ENCODE measurements at places on chromosomes 5 and 9.

GRCh38 chr5:14270209-14270702 is 127.1 kb downstream of the TRIO start:
- DNase-seq = peak; percentile 58

DNA sequence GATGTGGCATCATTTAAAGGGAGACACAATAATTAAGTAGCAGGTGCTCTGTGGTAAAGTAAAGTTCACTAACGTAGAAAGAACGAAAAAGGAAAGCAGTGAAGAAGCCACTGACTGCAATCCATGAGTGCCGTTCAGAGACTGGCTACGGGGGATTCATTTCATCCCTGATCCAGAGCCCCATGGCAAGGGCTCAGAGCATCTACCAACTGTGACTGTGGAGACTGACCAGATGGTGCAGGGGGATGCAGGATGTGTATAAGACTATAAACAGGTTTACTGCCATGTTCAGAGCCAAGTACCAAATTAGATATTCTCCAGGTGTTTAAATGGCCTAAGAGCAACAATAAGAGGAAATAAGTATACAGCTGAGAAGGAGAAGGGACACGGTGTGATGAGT is 47.7 kb downstream of the MARCHF11 start:
- DNase-seq = no peak

DNA sequence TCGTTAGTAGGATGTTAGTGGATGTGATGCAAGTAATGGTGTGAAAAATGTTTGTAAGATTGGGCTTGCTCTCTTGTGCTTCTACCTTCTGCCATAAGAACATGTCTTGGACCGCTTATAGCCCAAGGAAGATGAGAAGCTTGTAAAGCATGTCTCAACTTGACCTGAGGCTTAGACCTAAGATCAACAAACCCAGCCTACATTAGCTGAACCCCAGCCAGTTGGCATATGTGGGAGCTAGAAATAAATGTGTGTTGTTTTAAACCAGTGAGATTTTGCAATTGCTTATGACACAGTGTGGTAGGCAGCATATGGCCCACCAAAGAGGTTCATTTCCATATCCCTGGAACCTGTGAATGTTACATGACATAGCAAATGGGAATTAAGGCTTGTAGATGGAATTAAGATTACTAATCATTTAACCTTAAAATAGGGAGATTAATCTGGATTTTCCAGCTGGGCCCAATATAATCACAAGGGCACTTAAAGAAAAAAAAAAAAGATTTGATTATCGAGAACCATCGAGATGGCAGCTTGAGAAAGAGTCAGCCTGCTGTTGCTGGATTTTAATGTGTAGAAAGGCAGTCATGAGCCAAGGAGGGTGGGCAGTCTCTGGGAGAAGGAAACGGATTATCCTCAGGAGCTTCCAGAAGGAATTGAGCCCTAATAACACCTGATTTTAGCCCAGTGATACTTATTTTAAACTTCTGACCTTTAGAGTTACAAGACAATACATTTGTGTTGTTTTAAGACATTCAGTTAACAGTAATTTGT is 27.3 kb upstream of the EDIL3 start:
- no peak for DNase-seq

DNA sequence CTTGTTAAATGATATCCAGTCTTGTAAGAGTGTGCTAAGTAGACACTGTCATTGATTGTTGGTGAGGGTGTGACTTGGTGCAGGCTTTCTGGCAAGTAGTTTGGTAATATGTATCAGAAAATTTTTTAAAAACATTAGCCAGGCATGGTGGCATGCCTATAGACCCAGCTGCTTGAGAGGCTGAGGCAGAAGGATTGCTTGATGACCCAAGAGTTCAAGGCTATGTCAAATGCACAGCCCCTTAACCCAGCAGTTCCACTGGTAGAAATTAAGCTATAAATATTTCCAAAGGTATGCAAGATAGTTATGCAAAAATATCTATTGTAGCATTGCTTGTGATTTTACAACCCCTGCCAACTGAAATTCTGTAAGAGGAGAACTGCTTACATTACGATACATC is 24.2 kb downstream of the ZBTB43 start:
- DNase-seq = no peak

DNA sequence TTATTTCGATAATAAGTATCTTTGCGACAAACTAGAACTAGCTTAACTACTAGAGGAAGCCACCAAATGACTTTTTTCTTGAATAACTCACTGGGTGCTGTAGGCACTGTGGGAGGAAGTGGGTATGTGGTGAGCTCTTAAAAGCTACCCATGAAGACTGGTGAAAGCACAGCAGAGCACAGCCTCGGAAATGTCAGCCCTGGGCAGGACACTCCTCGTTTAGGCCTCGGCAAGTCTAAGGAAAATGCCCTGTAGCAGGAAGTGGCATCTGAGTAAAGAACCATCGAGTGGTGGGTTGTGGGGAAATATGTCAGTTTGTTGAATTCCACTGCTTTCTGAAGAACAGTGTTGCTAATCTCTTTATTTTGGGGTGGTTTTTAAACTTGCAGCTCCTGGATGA is 44.0 kb upstream of the NCS1 start:
- DNase-seq = peak; percentile 56

DNA sequence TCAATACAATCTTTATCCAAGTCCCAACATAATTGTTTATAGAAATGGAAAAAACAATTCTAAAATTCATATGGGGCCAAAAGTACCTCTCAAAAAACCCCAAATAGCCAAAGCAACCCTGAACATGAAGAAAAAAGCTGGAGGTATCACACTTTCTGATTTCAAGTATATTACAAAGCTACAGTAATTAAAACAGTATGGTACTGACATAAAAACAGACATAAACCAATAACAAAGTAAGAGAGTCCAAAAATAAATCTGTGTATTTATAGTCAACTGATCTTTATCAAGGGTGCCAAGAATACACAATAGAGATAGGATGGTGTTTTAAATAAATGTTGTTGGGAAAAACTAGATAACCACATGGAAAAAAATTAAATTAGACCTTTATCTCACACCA is 13.6 kb upstream of the GOLPH3 start:
- DNase-seq = no peak

- DNase-seq = no peak
These were observed 635.7 kb downstream of the RAB3C start for GRCh38 chr5:59218424-59219045.

DNA sequence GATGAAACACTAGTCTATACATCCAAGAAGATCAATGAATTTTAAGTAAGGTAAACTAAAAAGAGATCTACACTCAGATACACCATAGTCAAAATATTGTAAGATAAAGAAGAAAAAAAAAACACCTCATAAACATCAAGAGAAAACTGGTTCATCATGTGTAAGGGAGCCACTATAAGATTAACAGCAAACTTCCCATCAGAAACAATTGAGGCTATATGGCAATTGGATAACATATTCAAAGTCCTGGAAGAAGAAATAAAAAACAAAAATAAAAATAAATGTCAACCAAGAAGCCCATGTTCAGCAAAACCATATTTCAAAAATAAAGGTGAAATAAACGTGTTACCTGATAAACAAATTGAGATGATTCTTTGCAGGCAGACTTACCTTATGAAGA is 3.6 kb downstream of the OR13C8 start:
- DNase-seq = no peak

- DNase-seq = no peak
These were observed 39.3 kb upstream of the TLX3 start for GRCh38 chr5:171269717-171270116.

GRCh38 chr9:130448771-130449603 is 4.2 kb downstream of the ASS1 start:
- no peak for DNase-seq

- DNase-seq = no peak
These were observed 5.1 kb downstream of the BHMT2 start for GRCh38 chr5:79074641-79075040.

DNA sequence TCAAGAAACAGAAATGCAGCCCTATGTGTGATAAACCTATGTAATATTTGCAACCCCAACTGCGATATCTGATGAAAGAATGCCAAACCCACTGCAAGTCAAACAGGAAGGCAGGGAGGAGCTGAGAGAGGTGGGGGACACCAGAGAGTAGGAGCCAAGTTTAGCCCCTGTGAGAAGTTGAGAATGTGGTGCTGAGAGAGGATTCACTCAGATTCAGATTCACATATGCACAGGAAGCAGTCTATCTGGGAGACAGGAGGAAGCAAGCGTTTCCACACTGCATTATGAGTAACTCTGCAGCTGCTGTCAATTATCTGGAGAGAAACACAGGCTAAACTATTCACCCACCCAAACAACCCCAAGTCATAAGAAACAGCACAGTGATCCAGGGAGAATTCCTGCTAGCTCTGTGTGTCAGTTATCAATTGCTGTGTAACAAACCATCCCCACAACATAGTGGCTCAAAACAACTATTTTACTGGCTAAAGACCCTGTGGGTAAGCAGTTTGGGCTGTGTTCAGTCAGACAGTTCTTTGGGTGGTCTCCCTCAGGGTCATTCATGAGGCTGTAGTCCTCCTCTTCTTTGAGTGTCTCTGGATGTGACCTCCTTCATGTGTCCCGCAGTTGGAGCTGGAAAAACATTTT is 161.9 kb upstream of the RAI14 start:
- no peak for DNase-seq

DNA sequence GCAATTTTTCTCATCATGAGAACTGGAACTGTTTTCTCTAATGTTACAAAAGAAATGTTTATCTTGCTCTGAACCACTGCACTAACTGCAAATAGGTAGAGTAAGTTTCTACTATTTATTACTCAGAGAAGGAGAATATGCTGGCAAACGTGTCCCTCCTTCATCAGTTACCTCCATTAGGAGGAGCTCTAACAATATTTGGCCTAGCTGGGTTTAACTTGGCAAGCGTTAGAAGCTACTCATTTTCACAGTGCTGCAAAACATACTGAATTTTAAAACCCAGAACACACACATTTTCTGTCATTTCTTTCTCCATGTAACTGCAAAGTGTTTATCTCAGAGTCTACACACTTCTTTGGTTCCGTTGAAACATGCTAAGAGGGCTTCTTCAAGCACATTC is 101.0 kb upstream of the GABRG2 start:
- no peak for DNase-seq

- no peak for DNase-seq
These were observed 80.2 kb downstream of the FAM174A start for GRCh38 chr5:100615362-100615761.

- no peak for DNase-seq
These were observed 153.4 kb upstream of the PTCH1 start for GRCh38 chr9:95670122-95670521.

GRCh38 chr9:124733964-124734740 is 37.0 kb downstream of the NR6A1 start:
- peak; percentile 96 for DNase-seq

GRCh38 chr5:132963171-132964104 is at the start of gene AFF4:
Gene AFF4, minus strand, starts transcription at chr5:132963634. Its CDS starts 26,445 bp downstream, at chr5:132937189.
- DNase-seq = peak; percentile 95

GRCh38 chr5:121969660-121970295 is 8.0 kb downstream of the SRFBP1 start:
- no peak for DNase-seq

- DNase-seq = peak; percentile 9
These were observed 109.4 kb downstream of the ANKRD55 start for GRCh38 chr5:56123531-56124243.

Data from small intestine (tissue), 16 donors.